ENCODE measurements at places on chromosomes 2 and 18. TPM values are rescaled to one million over a fixed set of nuclear protein-coding genes. Genes with fewer than 3 reads are reported as not detected.

The MARCO gene
- not detected for total RNA-seq

DNA sequence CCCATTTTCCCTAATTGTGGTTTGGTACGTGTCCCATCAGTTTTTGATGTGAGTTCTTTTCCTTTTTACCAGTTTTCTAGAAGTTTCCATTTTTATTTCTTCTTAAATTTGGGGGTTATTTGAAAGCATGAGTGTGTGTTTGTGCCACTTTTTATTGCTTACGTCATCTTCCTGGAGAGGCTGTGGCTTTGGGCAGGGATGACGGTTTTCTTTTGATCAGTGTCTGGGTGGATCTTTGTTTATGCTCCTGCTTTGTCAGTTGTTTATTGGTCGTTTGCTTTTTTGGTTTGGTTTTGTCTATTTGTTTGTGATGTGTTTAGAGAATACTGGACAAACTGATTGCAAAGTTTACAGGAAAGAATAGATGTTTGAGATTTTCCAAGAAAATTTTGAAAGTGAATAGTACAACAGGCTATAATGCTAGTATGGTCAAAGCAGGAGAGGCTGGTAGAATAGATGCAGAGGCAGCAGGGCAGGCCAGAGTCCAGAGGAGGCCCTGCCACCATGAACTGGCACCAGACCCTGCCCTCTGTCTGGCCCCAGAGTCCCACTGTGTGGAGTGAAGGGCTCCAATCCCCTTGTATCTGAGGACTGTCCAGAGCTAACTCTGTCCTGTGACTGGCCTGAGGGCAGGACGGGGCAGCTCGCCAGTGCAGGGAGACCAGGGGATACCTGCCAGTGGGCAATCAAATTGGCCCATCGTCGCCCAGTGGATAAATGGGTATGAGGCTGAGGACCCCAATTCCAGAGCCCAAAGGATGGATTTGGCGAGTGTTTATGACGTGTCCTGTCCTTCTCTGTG lies 23.4 kb upstream of the SNED1 start:
- no peaks in the 10 kb centered on the region for H3K27me3 ChIP-seq
- peak overlapping the region; percentile 68 for H3K27ac ChIP-seq
- peak overlapping the region; percentile 53 for H3K4me3 ChIP-seq
- peaks cover 12% of the 10 kb centered on the region for H3K4me1 ChIP-seq
- no peaks in the 10 kb centered on the region for H3K36me3 ChIP-seq

DNA sequence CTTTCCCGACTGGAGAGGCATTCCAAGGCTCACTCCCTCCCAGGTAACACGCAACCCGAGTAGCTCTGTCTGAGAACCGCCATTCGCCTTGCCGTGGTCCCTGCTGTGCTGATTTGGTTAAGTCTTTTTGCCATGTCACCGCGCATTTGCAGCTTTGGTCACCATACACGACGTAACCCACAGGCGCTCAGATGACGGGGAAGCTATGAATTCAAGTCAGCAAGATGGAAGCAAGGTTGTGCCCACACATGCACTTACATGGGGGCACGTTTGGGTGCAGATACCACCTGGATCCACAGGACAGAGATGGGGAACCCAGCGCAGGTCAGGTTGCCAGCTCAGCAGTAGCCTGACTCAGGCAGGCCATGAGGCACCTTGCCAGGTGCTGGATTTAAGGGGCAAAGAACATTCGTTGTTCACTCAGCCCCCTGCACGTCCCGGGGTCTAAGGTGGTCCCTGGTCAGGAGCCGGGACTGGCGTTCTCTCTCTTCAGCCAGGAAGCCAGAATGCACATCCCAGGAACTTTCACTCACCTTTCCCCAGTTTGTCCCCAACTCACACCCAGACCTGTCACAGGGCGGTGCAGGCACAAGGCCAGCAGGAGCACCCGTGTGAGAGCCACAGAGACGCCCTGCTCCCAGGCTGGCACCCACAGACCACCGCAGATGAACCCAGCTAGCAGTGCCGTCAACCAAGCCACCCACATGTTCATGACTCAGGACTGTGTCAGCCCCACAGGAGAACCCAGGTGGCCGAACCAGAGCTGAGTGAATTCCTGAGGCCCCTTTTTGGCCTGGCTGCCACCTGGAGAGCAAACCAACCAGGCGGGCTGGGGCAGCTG lies 19.9 kb downstream of the SNED1 start:
- H3K4me1 ChIP-seq, result peaks cover 6% of the 10 kb centered on the region
- H3K27ac ChIP-seq, result no peak overlapping the region
- H3K4me3 ChIP-seq, result no peak overlapping the region
- H3K36me3 ChIP-seq, result no peaks in the 10 kb centered on the region

DNA sequence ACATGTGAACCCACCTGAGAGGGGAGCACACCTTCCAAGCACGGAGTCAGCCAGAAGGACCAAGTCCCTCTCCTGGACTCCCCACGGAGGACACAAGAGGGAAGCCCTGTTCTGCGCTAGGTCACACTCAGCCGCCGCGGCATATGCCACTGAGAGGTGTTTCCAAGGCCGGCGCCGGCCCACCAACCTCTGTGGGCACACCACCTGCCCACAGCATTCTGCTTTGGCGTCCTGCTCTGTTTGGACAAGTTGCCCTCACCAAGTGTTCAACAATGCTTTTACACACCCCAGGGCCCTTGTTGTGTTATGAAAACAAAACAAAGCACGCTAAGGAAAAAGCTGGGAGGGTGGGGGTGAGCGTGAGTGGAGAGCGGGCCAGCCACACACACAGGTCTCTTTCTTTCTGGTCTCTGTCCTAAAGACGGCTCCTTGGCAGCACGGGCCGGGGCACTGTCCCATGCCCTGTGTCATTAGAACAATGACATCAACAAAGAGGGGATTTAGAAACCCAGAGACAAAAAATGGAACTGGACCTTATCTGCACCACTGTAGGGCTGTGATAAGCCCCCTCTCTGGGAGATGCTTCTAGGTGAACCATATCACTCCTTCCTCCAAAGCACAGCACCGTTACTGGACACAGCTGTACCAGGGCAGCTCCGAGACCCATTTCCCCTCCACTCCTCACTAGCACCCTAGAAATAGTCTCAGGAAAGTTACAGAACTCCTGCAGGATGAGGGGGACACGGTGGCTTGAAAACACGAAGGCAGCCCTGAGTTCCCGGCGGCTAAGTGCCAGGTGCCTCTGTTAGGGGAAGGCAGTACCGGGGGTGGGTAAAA lies 17.0 kb downstream of the SMAD7 start:
- H3K4me1 ChIP-seq, result peaks cover 91% of the 10 kb centered on the region
- H3K27me3 ChIP-seq, result no peaks in the 10 kb centered on the region

GRCh38 chr2:95728878-95729596 lies 137.2 kb downstream of the TRIM43 start:
- no peaks in the 10 kb centered on the region for H3K36me3 ChIP-seq
- H3K27me3 ChIP-seq, result peaks cover 15% of the 10 kb centered on the region
- H3K4me1 ChIP-seq, result peaks cover 5% of the 10 kb centered on the region
- H3K27ac ChIP-seq, result no peak overlapping the region

- H3K27ac ChIP-seq, result no peak overlapping the region
- H3K36me3 ChIP-seq, result no peaks in the 10 kb centered on the region
- no peaks in the 10 kb centered on the region for H3K4me1 ChIP-seq
- H3K4me3 ChIP-seq, result no peak overlapping the region
Measured at GRCh38 chr2:152790883-152791282, 72.5 kb downstream of the ARL6IP6 start.

All from activated T-cell treated with anti-CD3 and anti-CD28 coated beads, Interleukin-2, amount 50 U/mL, for 72 hours (primary cell).